AG08395 (cell line): ENCODE measurements at places on chromosomes 6 and 20.

DNA sequence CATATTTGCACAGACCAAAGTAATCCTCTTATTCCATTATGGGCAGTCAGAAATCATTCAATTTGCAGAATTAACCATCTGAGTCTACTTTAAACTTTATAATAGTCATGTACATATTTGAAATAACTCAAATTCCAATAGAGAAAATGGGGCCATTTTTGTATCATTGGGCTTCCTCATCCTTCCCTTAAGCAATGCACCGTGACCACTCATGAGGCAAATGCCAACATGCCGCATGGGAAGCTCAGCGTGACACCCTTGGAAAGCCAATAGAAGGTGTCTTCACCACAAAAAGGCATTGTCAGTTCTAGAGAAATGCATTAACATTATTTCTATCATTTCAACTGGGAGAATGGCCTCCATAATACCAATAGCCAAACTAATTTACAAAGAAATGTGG is 38.5 kb downstream of the SIM1 start:
- no peak for DNase-seq

- no peak for DNase-seq
Observed at GRCh38 chr6:148738946-148739821, 7.6 kb upstream of the UST start.

DNA sequence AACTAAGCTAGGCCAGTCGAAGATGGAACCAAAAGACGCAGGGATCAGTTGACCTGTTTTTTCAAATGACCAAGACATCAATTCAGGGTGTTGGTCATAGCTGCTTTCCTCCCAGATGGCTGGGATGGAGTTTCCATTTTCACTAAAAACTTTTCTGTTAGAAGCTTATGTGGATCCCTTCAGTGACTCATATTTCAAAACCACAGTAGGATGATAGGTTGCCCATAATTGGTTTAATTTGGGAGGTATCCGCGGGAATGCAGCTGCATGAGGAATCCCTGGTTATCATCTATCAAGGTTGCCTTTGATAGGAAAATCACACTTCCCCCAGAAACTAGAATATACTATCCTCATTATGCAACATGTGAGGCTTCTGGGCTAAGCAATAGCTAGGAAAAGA is 150.9 kb upstream of the MLIP start:
- peak; percentile 40 for DNase-seq

DNA sequence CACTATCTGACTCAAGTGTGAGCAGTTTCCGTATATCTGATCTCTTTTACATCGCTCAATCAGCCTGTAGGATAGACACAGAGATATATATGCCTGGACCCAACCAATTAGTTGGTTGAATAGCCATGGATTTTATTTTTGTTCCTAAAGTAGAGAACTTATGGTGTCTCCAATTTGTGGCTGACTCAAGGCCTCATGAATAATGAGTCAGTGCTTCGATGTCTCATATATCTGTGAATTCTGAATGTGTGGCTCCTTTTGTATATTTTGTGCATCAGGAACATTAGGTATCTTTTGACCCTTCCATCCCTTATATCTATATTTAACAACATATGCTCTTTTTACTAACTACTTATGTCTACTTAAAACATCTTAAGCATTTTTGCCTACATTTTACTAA is 64.5 kb downstream of the OR2B2 start:
- no peak for DNase-seq
